ENCODE measurements at places on chromosomes 5 and 9.

GRCh38 chr9:129182625-129183494 lies 4.8 kb upstream of the IER5L start:
- peak; percentile 79 for DNase-seq

DNA sequence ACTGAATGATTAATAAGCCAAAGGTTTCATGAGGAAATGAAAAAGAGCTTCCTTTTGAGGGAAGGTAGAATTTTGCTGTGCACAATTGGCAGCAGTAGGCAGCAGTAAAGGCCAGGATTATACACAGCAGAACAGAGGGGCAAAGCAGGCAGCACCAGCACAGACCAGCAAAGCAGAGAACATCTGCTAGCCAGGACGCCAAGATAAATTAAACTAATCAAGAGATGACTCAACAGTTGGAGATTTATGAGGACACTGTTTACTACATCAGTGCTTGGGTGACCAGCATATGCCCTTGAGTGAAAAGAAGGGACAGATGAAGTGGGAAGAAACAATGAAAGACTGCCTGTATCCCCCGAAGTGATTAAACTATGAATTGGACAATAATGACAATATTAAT lies 871.4 kb upstream of the CDH10 start:
- no peak for DNase-seq

GRCh38 chr5:155732587-155733376 lies 594.2 kb upstream of the SGCD start:
- no peak for DNase-seq

DNA sequence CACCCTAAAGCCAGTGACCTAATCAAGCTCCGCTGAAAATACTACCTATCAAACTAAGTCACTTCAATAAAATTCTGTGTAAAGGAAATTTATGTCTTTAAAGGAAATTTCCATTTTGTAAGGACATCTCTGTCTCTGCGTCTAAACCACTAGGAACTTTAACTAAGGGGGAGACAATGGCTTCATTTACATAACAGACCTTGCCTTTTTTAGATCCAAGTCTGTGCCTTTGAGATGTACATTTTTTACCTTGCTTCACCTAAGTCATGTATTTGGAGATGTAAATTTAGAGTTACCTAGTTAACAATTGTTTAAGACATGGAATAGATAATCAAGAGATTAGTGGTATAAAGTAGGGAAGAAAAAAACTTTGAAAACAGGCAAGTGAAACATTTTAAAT lies 10.2 kb upstream of the GLT6D1 start:
- no peak for DNase-seq

- DNase-seq: no peak
Observed at GRCh38 chr5:145752947-145753346, 82.2 kb downstream of the PRELID2 start.

DNA sequence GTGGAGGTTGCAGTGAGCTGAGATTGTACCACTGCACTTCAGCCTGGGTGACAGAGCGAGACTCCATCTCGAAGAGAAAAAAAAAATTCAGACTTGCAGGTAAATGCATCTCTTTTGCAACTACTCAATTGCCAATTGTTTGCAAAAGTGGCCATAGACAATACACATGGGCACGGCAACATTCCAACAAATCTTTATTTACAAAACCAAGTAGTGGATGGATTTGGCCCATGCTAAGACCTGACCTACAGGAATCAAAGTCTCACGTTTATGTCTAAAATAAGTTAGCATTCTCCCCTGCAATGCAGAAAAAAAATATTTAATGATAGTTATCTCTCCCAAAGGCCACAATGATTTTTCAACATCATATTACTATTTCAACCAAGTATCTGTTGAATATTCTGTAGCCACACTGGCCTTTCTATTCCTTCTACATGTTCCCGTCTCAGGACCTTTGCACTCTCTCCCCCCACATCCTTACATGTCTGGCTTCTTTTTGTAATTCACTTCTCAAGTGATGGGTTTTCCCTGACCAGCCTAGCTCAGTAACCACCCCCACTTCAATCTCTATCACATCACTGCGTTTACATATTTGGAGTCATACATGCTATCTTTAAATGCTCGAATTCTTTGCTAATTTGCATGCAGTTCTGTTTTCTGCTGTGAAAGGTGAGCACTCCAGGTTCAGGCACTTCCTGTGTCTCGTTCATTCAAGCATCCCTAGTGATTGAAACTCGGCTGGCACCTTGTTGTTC lies 54.2 kb downstream of the FNBP1 start:
- no peak for DNase-seq

- DNase-seq: no peak
Observed at GRCh38 chr9:6512085-6512657, 99.2 kb downstream of the UHRF2 start.

- no peak for DNase-seq
Observed at GRCh38 chr9:135414293-135414692, 65.3 kb upstream of the PPP1R26 start.

GRCh38 chr5:93407454-93407853 lies 173.6 kb downstream of the NR2F1-AS1 start:
- DNase-seq: no peak

DNA sequence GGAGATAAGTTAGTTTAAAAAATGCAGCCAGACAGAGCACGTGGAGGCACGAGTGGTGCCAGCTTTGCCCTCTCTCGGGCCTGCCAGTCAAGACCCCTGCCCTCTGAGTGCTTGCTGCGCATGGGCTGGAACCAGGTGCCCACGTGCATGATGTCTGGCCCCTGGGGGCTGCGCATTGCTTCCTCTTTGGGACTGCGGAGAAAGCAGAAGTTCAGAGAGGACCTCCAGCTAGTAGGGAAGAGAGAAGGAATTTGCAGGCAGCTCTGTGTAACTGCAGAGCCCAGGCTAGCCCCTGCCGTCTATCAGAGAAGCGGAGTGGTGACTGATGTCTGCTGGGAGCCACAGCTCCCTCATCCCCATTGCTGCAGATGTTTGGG lies 9.7 kb upstream of the RNU6ATAC start:
- DNase-seq: no peak

- no peak for DNase-seq
Observed at GRCh38 chr5:6302075-6302474, 76.3 kb downstream of the MED10 start.

GRCh38 chr5:177367981-177368868 lies 10.5 kb downstream of the RGS14 start:
- DNase-seq: no peak

- no peak for DNase-seq
Observed at GRCh38 chr9:108186642-108187395, 669.0 kb downstream of the ACTL7B start.

DNA sequence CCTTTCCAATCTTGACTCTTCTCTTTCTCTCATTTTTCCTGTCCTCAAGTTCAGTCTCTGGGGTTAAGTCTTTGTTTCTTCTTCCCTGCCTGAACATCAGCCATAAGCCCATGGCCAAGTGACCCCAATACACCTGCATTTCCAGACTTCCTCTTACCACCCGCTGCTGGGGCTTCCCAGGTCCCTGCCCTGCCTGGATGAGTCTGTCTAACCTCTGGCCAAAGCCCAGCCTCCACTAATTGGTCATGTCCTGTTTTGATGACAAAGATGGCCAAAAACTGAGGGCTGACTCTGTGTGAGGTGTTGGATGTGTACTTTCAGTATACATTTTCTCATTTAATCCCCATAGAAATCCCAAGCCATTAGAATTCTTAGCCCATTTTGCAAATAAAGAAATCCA lies 47.3 kb downstream of the SH3TC2 start:
- DNase-seq: no peak

DNA sequence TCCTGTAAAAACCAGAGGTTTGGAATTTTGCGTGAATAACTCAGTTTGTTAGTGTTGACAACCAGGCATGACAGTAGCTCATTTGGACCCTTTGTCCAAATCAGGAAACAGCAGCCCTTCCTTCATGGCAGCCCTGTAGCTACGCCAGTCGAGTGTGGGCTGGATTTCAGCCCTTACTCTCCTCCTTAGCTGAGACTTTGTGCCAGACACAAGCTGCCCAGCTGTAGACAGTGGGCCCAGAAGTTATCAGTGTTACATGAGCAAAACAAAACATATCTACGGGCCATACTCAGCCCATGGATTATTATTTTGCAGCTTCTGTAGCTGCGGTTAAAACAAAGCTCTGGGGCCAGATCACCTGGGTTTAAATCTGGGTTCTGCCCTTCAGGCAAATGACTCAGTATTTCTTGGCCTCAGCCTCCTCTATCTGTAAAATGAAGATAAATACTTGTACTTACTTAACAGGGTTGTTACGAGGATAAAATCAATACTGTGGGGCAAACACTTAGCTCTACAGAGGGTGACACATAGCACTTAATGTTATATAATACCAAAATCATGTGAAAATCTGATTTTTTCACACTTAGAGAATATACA lies 76.9 kb downstream of the GHR start:
- no peak for DNase-seq

Measured in endothelial cell (in vitro differentiated cells).